ENCODE measurements at places on chromosomes 2 and 18.

DNA sequence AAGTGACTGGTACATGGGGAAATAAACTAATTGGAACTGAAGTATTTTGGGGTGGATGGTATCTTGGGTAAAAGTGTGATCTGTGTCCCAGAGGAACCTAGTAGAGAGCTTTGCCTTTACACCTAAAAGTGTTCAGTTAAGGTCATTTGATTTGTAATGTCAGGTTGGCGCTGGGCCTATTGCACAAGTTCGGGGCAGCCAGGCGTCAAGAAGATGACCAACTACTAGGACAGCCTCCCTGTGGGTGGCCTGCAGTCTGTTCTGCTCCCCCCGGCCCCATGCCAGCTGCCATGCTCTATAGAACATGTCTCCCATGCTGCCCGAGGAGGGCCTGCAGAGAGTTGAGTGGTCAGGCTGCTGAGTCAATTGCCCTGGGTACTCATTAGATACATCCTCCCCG is 10.1 kb downstream of the RRM2 start:
- no peak for DNase-seq

GRCh38 chr2:23385748-23386338 is 864 bp downstream of the KLHL29 start:
- no peak for DNase-seq

- no peak for DNase-seq
Measured at GRCh38 chr2:138476940-138477339, 24.6 kb upstream of the SPOPL start.

DNA sequence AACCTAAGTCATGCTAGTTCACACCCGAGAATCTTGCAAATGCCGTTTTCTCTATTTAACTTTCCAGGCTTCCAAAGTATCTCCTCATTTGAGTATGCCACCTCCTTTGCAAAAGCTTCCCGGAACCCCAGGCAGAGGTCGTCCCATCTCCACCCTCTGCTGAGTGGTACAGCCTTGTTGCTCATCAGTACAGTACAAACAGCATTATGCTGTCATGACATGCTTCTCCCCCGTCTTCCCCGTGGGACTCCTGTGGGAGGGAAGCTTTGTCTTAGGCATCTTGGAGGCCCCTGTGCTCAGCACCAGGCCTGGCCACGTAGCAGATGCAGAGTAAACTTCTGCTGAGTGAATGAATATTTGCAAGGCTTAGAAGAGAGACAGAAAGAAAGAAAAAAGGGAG is 102.7 kb downstream of the CDCA7 start:
- no peak for DNase-seq

GRCh38 chr2:240401308-240401707 is 34.2 kb upstream of the GPC1 start:
- no peak for DNase-seq

- no peak for DNase-seq
Measured at GRCh38 chr18:51275712-51276476, 78.4 kb upstream of the MEX3C start.

- no peak for DNase-seq
Measured at GRCh38 chr18:6414118-6414722, 491 bp downstream of the L3MBTL4 start.

- DNase-seq, result no peak
Measured at GRCh38 chr2:9644603-9645002, 13.8 kb upstream of the YWHAQ start.

DNA sequence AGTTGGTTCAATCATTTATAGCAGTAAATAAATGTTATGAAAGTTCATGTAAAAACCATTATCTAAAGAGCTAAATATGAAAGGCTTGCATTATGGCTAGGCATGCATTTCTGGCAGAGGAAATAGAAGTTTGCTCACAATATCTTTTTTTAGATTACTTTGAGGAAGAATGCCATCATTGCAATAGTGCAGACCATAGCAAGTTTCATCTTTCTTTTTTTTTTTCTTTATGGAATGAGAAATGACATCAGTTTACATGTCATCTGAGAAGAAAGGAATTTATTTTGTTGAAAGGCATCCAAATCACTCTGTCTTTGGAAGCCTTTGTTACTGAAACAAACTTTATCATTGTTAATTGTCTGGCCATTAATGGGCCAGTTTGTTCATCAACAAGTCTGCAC is 74.5 kb upstream of the NCKAP5 start:
- DNase-seq, result peak; percentile 4

DNA sequence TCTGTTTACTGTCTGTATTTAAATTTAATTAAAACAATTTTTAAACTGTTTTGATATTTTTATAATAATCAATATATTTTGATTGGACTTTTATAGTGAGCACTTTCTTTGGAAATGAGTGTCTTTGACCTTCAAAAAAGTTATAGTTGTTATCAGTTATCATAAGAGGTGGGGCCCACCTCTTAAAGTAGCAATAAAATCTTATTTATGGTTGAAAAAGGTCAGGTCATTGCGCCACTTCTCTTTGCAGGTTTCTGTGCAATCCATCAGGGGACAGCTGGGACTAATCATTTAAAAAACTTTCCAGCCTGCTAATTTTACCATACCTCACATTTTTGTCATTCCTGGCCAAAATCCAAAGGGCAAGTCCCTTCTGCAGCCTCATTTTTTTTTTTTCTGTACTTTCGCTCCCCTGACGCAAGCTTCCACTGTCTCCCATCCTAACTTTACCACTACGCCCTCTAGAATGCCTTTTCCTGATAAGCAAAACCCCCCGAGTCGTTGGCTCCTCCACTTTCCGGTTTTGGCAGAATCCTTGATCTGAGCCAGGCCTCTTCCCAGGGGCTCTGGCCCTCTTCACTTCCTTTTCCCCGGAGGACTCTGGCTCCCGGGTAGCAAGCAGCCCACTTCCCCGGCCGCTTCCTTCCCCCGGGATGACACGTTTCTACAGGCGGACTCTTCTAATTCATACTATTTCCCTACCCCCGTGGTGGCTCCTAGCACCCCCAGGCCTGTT is 1.1 kb upstream of the SEH1L start:
- peak; percentile 55 for DNase-seq

- no peak for DNase-seq
Measured at GRCh38 chr2:25957743-25958142, 24.6 kb downstream of the KIF3C start.

GRCh38 chr18:51438797-51439350 is 241.4 kb upstream of the MEX3C start:
- DNase-seq, result no peak

DNA sequence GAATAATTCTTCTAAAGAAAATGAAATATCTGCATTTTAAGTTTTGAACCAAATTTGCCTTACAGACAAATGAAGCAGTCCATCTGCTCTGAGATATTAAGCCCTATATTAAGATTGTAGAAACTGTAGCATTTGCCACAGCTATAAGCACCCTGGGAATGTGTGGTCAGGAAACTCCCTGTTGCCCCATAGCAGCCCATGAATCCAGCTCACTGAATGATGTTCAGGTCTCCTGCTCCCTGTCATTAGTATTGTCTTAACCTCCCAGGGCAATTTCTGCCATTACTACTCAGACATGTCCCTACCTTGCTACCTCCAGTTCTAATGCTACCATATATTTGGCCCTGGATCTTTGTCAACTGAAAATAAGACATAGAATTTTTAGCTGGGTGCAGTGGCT is 41.1 kb downstream of the CDK15 start:
- no peak for DNase-seq

GRCh38 chr18:42053188-42053781 is 98.3 kb downstream of the PIK3C3 start:
- peak; percentile 14 for DNase-seq

DNA sequence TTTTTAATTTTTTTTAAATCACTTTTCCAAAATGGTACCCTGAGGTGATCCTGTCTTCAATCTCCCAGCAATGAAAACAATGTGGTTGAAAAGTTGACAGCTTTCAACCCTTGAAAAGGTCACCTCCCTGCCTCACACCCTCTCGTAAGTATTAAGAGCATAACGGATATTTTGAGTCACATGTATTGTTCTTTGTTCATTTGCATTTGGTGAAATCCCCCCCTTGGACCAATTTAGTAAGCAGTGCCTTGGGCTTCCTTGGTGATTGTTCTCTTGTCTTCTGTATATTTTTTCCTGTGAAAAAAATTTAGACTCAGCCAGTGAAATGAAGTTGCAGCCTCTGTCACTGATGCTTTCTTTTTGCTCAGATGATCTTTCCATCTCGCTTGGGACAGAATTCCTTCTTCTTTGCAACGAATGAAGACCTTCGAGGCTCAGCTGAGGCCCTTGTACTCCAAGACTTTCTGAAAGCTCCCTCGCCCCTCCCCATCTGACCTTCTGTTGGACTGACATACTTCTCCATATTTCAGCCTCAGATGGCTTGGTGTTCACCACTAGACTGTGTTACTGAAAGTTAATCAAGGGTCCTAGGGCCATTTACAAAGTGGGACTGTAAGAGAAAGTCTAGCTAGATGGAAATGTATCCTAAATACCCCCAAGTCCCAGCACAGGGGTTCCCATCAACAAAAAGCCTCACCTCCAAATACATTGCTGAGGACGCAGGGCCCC is 158.4 kb downstream of the BCL2 start:
- DNase-seq, result no peak

GRCh38 chr2:69703189-69703588 is 38.7 kb upstream of the ANXA4 start:
- DNase-seq, result no peak

DNA sequence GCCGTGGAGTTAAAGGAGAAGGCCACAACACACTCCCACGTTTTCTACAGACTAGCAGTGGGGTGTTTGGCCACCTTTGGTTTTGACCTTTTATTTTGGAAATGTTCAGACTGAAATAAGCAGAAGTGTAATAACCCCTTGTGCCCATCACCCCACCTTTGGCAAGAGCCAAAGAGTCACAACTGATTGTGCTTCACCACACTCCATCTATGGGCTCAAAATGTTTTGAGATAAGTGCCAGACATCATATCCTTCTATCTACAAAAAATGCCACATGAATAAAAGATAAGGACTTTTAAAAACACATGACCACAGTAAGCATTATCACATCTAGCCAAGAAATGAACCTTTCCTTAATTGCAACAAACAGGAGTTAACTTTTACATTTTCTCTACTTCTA is 9.9 kb upstream of the GPR35 start:
- DNase-seq, result no peak

DNA sequence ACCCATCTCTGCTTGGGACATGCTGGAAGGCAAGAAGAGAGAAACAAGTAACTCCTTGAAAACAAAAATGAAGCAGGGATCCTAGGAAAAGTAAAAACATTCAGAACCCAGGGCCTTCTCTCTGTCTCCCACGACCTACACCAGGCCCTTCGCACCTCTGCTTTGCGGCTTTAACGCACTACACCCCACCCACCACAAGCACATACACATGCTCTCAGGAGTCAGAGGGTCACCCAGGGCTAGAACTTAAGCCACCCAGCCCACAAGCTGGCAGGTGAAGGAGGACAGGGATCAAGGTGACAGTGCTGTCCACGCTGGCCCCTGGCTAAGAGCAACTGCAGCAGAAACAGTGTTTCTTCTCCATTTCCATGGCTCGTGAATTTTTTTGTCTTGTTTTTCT is 72.2 kb downstream of the BCL11A start:
- DNase-seq, result no peak

GRCh38 chr2:20168048-20168726 is 56.7 kb downstream of the SDC1 start:
- no peak for DNase-seq

GRCh38 chr2:139850254-139850890 is 1070.2 kb upstream of the NXPH2 start:
- no peak for DNase-seq

DNA sequence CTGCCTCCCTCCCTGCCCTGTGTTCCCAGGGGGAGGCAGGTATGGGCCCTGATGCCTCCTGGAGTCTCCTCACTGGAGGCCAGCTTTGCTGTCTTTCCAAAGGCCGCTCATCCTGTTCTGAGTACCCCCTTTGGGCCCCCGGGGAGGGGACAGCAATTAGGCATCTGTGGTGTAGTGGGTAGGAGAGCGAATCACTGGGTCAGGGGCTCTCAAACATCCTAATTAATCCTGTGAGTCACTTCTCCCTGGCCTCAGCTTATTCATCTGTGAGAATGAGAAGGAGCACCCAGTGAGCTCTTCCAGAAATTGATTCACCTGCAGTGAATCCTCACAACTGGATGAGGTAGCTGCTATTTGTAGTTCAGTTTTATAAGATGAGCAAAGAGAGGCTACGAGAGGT is 16.4 kb downstream of the TET3 start:
- DNase-seq, result no peak

DNA sequence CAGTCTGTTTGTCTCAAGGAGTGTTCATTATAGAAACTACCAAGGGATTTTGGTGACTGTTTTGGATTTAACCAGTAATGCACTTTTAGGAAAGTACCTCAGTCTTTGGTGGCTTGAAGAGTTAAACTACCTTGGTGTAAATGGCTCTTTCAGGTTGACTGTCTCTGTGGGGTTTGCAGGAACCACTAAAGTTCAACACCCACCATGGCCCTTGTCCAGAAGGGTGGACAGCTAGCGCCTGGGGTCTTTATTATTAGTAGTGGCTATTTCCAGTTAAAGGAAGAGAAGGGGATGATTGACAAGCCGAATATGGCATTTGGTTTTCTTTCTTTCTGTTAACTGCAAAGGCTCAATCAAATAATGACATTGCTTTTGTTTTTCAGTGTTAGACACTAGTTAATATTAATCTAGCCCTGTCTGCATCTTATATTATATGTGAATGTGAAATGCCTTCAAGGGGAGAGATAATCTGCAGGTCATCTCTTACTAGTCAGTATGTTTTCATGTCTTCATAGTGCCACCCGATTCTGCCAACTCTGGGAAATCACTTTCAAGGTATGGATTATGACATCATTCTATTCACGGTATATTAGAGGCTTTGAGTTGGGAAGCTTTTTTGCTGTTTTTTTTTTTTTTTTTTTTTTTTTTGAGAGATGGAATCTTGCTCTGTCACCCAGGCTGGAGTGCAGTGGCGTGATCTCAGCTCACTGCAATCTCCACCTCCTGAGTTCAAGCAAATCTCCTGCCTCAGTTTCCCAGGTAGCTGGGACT is 56.4 kb downstream of the MAP4K4 start:
- DNase-seq, result no peak

- no peak for DNase-seq
Measured at GRCh38 chr18:23400918-23401317, 52.2 kb upstream of the RIOK3 start.

DNA sequence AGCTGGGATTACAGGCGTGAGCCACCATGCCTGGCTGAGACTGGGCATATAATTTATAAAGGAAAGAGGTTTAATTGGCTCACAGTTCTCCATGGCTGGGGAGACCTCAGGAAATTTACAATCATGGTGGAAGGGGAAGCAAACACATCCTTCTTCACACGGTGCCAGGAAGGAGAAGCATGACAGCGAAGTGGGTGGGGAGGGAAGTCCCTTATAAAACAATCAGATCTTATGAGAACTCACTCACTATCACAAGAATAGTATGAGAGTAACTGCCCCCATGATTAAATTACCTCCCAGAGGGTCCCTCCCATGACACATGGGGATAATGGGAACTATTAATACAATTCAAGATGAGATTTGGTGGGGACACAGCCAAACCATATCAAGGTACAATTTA is 7.8 kb upstream of the LCLAT1 start:
- no peak for DNase-seq

GRCh38 chr2:47088371-47089082 is 66.6 kb downstream of the STPG4 start:
- no peak for DNase-seq

GRCh38 chr2:148888003-148888501 is 13.0 kb downstream of the KIF5C start:
- DNase-seq, result no peak
